ENCODE measurements at places on chromosomes 11 and 22.

- no peaks in the 10 kb centered on the region for H3K4me1 ChIP-seq
- H3K27ac ChIP-seq = no peak overlapping the region
- no peaks in the 10 kb centered on the region for H3K36me3 ChIP-seq
- H3K27me3 ChIP-seq = no peaks in the 10 kb centered on the region
These were observed 1223.6 kb downstream of the LRRC4C start for GRCh38 chr11:40235841-40236240.

GRCh38 chr11:94655291-94655690 is 88.1 kb downstream of the PIWIL4 start:
- H3K36me3 ChIP-seq = no peaks in the 10 kb centered on the region
- no peaks in the 10 kb centered on the region for H3K4me1 ChIP-seq
- H3K4me3 ChIP-seq = no peak overlapping the region
- no peak overlapping the region for H3K27ac ChIP-seq

DNA sequence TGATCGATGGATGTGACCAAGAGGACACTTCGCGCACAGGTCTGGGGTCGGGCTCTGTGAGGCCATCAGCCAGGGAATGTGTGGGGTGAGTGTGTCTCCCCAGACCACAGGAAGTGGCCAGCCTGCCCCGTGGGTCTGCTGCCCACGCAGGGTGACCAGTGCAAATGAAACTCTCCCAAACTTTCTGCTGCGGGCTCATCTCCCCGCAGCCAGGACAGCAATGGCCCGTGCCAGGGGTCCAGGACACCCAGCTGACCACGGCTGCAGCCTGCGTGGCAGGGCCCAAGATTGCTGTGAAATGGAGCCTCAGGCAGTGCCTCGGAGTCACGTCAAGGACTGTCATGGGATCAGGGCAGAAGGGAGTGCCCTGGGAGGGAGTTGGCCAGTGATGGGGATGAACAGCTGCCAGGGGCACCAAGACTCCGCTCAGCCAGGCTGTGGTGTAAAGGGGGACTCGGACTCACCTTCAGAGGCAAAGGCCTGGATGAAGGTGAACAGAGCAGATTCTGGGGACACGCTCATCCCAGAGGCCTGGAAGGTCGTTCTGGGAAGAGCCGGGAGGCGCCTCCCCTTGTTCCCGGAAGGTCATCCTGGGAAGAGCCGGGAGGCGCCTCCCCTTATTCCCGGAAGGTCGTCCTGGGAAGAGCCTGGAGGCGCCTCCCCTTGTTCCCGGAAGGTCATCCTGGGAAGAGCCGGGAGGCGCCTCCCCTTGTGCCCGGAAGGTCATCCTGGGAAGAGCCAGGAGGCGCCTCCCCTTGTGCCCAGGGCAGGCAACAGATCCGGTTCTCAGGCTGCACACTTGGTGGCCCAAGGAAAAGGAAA is 252.6 kb downstream of the BRD1 start:
- no peak overlapping the region for H3K4me3 ChIP-seq
- no peaks in the 10 kb centered on the region for H3K4me1 ChIP-seq
- H3K27ac ChIP-seq = no peak overlapping the region
- H3K27me3 ChIP-seq = no peaks in the 10 kb centered on the region
- H3K36me3 ChIP-seq = no peaks in the 10 kb centered on the region

DNA sequence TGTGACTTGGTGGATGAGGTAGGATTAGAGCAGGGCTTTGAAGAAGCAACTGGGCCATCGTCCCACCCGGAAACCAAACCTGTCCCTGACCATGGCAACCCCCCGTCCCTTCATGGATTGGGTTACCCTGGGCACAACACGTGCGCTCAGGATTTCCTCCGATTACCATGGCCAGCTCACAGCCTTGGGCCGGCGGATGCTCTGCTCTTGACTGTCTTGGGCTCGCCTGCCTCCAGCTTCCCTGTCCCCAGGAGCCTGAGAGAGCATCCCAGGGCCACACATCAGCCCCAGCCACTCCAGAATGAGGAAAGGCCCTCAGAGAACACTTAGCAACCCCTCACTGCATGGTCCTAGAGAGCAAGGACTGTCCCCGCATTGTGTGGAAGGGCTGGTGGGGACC is 22.8 kb downstream of the MYO7A start:
- H3K27me3 ChIP-seq = no peaks in the 10 kb centered on the region
- peaks cover 52% of the 10 kb centered on the region for H3K4me1 ChIP-seq
- H3K27ac ChIP-seq = no peak overlapping the region
- no peak overlapping the region for H3K4me3 ChIP-seq
- no peaks in the 10 kb centered on the region for H3K36me3 ChIP-seq

DNA sequence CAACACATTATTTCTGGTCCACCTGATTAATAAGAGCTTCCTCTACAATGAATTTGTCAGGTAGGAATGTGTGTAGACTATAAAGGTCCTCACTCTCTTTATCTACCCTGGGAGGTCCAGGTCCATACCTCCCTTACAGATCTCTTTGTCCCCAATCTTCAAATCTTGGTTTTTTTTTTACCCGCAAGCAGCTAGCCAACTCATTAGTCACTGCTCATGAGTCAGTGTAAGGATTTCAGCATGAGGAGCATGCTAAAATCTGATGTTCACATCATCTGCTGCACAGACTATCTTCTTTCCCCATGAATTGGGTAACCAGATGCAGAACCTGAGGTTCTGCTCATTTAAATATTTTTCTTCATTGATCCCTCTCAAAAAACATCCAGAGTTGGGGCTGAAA is 397.0 kb upstream of the ISX start:
- no peaks in the 10 kb centered on the region for H3K27me3 ChIP-seq
- H3K4me1 ChIP-seq = no peaks in the 10 kb centered on the region
- H3K36me3 ChIP-seq = no peaks in the 10 kb centered on the region
- H3K27ac ChIP-seq = no peak overlapping the region

DNA sequence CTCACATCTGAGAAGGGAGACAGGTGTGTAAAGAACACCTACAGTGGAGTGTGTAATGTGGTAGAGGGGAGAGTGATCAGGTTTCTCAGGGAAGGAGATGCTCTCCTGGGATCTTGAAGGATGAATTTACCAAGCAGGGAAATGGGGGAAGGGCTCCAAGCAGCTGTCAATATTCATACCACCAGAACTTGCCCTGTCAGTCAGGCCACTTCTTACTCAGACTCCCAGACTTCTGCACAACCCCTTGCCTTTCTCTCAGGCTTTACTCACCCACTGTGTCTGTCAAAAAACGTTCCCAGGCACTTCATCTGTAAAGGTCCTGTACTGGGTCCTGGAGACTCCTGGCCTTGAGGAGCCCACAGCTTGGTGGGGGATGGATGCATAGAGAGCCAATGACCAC is 14.0 kb upstream of the FCHSD2 start:
- no peak overlapping the region for H3K27ac ChIP-seq
- H3K36me3 ChIP-seq = no peaks in the 10 kb centered on the region
- H3K27me3 ChIP-seq = no peaks in the 10 kb centered on the region
- DNase-seq = no peak
- H3K4me1 ChIP-seq = peaks cover 45% of the 10 kb centered on the region

GRCh38 chr22:37747080-37747714 is 50.3 kb downstream of the TRIOBP start:
- no peaks in the 10 kb centered on the region for H3K36me3 ChIP-seq
- peak overlapping the region; percentile 60 for H3K27ac ChIP-seq
- DNase-seq = no peak
- H3K27me3 ChIP-seq = no peaks in the 10 kb centered on the region
- peak overlapping the region; percentile 36 for H3K4me3 ChIP-seq

DNA sequence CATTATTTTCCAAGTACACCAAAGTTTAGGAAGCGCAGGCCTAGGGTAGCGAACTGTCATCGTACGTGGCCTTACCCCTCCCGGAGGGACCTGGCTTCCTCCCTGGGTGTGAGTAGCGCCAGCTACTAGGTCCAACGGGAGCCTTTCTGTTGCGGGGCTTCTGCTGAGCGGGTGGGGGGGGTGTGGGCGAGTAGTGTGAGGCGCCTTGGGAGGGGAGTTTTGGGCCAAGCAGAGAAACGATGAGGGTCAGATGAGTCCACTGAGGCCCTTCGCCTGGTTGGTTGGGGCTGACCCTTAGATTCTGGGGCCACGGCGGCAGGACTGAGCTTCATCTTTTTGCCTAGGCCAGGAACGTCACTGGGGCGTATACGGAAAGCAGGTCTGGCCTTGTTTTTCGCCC is 868 bp downstream of the TEF start:
- H3K36me3 ChIP-seq = no peaks in the 10 kb centered on the region
- peak overlapping the region; percentile 87 for H3K27ac ChIP-seq
- H3K4me1 ChIP-seq = peaks cover 18% of the 10 kb centered on the region
- no peaks in the 10 kb centered on the region for H3K27me3 ChIP-seq
- DNase-seq = no peak

- no peaks in the 10 kb centered on the region for H3K4me1 ChIP-seq
- no peak overlapping the region for H3K4me3 ChIP-seq
- H3K27me3 ChIP-seq = no peaks in the 10 kb centered on the region
These were observed 6.7 kb downstream of the GALNT18 start for GRCh38 chr11:11615086-11615485.

- H3K27ac ChIP-seq = no peak overlapping the region
- no peaks in the 10 kb centered on the region for H3K27me3 ChIP-seq
- H3K36me3 ChIP-seq = no peaks in the 10 kb centered on the region
- H3K4me1 ChIP-seq = no peaks in the 10 kb centered on the region
- H3K4me3 ChIP-seq = no peak overlapping the region
These were observed 59.4 kb upstream of the A4GALT start for GRCh38 chr22:42780070-42780540.

DNA sequence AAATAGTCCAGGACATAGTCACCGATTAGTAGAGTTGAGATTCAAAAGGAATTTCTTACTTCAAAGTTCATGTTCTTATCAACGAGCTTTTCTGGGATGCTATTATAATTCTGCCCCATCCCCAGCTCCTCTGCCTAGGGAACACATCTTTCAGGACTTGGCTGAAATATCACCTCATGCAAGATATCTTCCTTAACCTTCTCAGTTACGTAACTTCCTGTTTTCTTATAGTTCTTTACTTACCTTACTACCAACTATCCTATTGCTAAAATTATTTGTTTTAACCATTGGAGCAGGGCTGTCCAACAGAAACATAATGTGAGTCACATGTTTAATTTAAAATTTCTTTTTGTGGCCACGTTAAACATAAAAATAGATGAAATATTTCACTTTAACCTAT is 2.3 kb downstream of the NARS2 start:
- H3K27me3 ChIP-seq = no peaks in the 10 kb centered on the region
- peaks cover 28% of the 10 kb centered on the region for H3K4me1 ChIP-seq
- no peak overlapping the region for H3K27ac ChIP-seq
- H3K36me3 ChIP-seq = peaks cover 12% of the 10 kb centered on the region

GRCh38 chr11:128961645-128962044 is 19.0 kb upstream of the TP53AIP1 start:
- no peaks in the 10 kb centered on the region for H3K36me3 ChIP-seq
- no peak for DNase-seq
- H3K27me3 ChIP-seq = no peaks in the 10 kb centered on the region
- H3K27ac ChIP-seq = no peak overlapping the region
- peaks cover 15% of the 10 kb centered on the region for H3K4me1 ChIP-seq
- H3K4me3 ChIP-seq = no peak overlapping the region

DNA sequence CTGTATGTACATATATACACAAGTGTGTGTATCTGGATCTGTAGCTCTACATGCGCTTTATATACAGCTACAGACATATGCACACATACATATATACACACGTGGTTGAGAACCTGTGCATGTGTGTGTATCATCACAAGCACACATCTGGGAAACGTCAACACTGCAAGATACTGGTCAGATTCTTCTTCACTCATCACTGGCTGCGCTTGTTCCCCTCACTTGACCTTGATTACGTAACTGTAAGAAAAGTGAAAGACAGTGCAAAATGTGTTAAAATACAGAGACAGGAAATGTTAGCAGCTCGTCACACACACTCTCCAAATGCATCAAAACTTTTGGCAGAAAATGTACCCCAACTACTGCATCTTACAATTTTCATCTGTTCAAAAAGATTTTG is 51.9 kb upstream of the MN1 start:
- H3K27ac ChIP-seq = no peak overlapping the region
- no peaks in the 10 kb centered on the region for H3K27me3 ChIP-seq
- no peaks in the 10 kb centered on the region for H3K4me1 ChIP-seq
- H3K36me3 ChIP-seq = peaks cover 62% of the 10 kb centered on the region
- no peak for DNase-seq
- H3K4me3 ChIP-seq = no peak overlapping the region

DNA sequence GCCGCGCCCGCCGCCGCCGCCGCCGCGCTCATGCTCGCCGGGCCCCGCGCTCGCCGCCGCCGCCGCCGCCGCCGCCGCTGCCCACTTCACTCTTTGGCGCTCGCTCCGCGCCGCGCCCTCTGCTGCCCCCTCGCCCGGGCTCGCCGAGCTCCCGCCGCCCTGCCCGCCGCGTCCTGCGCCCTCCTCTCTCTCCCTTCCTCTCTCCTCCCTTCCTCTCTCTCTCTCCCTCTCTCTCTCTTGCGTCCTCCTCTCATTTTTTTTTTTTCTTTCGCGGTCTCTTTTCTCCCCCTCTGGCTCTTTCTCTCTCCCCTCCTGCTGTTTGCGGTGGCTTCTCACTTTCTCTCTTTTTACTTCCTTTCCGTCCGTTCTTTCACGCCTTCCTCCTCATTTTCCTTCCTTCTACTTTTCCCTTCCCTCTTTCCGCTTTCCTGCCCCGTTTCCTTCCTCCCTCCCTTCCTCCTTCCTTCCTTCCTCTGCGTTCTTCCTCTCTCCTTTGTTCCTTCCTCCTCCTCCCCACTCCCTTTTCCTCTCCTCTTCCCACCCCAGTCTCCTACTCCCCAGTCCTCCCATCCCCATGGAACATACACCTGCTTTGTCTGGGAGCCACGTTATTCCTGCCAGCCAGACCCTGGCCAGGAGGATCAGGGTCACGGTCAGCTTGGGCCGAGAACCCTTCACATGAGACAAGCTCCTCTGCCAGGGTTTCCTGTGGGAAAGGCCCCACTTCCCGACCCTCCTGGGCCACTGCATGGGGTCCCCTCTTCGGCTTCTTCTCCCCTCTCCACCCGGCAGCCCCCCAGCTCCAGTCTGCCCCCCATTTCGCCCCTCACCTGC is 19.3 kb upstream of the SHISAL1 start:
- H3K27ac ChIP-seq = no peak overlapping the region
- peaks cover 23% of the 10 kb centered on the region for H3K27me3 ChIP-seq
- peaks cover 5% of the 10 kb centered on the region for H3K4me1 ChIP-seq
- DNase-seq = no peak

DNA sequence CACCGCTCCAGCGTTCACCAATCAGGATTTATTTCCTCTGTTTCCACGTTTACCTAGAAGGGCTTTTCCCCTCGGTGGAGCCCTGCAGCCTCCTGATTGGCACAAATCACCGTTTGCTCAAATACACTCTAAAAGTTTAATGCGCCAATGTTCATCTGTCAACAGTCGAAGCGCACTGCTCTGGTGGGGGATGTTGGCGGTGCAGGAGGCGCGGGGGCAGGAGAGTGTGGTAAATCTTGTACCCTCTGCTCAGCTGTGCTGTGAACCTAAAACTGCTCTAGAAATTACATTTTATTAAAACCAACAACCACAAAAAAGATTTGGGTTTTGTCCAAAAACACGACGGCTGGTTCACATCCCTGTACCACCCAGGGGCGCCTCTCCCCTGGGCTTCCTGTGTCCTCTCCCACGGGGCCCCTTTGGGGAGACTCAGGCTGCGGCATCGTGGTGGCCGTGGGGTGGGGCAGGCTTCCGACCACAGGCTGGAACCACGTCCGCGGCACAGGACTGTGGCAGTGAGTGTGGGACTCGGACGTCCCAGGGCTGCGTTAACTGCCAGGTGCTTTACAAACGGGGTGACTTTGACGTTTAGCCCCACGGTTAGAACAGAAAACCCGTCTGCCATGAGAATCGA is 13.5 kb downstream of the TTLL8 start:
- no peak for DNase-seq
- H3K27ac ChIP-seq = no peak overlapping the region
- no peaks in the 10 kb centered on the region for H3K36me3 ChIP-seq
- peaks cover 8% of the 10 kb centered on the region for H3K4me1 ChIP-seq
- no peak overlapping the region for H3K4me3 ChIP-seq
- H3K27me3 ChIP-seq = no peaks in the 10 kb centered on the region

GRCh38 chr11:9250139-9250582 is 15.0 kb downstream of the DENND5A start:
- H3K4me1 ChIP-seq = peaks cover 79% of the 10 kb centered on the region
- no peaks in the 10 kb centered on the region for H3K27me3 ChIP-seq
- no peak overlapping the region for H3K4me3 ChIP-seq
- peak overlapping the region; percentile 35 for H3K27ac ChIP-seq
- H3K36me3 ChIP-seq = no peaks in the 10 kb centered on the region
- DNase-seq = peak; percentile 65

All from CD4-positive, alpha-beta memory T cell (primary cell).